PC-9 (cell line): ENCODE measurements at places on chromosomes 6 and 20. TPM values are rescaled to one million over a fixed set of nuclear protein-coding genes. Genes with fewer than 3 reads are reported as not detected.

Gene MATN4
- 0.33 and 0.60 TPM in 2 replicates for total RNA-seq

Gene PRND
- not detected in 2 replicates for total RNA-seq

Gene TMEM170B
- total RNA-seq: 3.5 and 3.9 TPM in 2 replicates

Gene TNF
- total RNA-seq: not detected in 2 replicates

Gene GCNT2
- total RNA-seq: 28.4 and 35.7 TPM in 2 replicates

Gene SPATA25
- total RNA-seq: 5.2 and 6.3 TPM in 2 replicates

Gene NKX2-4
- total RNA-seq: not detected in 2 replicates

Gene CDH26
- 0.68 and 1.1 TPM in 2 replicates for total RNA-seq

Gene NTSR1
- 0.98 and 1.3 TPM in 2 replicates for total RNA-seq

Gene GTSF1L
- not detected in 2 replicates for total RNA-seq

Gene RSPO3
- total RNA-seq: not detected in 2 replicates

Gene CGA
- not detected in 2 replicates for total RNA-seq

Gene PPP1R3G
- 1.1 and 1.4 TPM in 2 replicates for total RNA-seq

Gene RIPPLY2
- not detected in 2 replicates for total RNA-seq

Gene C6orf120
- total RNA-seq: 9.8 and 12.5 TPM in 2 replicates

Gene SMLR1
- total RNA-seq: not detected in 2 replicates

Gene LGSN
- not detected in 2 replicates for total RNA-seq

Gene RAB44
- not detected in 2 replicates for total RNA-seq

Gene KHDRBS2
- total RNA-seq: not detected in 2 replicates

Gene WFDC10B
- total RNA-seq: not detected in 2 replicates

Gene E2F1
- total RNA-seq: 31.5 and 31.6 TPM in 2 replicates

Gene CALHM4
- total RNA-seq: not detected in 2 replicates

Gene MBOAT1
- total RNA-seq: 19.7 and 22.0 TPM in 2 replicates
